ENCODE measurements at places on chromosomes 5 and 9.

DNA sequence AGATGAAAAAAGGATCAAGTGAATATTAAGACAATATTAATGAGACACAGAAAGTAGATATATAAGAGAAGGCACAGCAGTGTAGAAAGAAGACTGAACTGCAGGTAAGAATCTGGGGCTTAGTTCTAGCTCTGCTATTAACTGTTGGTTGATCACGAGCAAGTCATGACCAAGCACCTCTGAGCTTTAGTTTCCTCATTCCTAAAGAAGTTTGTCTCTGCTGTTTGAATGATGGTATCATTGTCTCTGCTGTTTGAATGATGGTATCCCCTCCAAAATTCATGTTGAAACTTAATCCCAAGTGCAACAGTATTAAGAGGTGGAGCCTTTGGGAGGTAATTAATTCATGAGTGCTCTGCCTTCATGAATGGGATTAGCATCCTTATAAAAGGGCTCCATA, 2.5 kb upstream of the NME5 start:
- no peak for DNase-seq

- DNase-seq, result no peak
These were observed 5.6 kb downstream of the GADD45G start for GRCh38 chr9:89610391-89610925.

DNA sequence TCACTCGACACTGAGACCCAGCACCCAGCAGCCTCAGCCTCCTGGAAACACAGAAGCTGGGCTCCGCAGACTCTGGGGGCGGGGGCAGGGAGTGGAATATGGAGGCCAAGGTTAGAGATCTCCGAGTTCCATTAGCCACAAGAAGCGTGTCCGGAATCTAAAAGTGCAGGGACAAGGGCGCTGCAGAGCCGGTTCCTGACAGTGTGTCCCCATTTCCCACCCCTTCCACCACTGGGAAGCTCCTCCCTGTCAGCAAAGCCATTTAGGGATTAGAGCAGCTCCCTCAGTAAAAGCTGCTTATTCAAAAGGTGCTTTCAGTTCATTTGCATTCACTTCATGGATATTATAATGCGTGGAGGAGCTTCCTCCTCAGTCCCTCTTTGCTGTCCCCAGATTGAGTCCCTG, 74.1 kb upstream of the HSPA9 start:
- no peak for DNase-seq

GRCh38 chr5:133503511-133503910, 108.8 kb downstream of the FSTL4 start:
- no peak for DNase-seq

DNA sequence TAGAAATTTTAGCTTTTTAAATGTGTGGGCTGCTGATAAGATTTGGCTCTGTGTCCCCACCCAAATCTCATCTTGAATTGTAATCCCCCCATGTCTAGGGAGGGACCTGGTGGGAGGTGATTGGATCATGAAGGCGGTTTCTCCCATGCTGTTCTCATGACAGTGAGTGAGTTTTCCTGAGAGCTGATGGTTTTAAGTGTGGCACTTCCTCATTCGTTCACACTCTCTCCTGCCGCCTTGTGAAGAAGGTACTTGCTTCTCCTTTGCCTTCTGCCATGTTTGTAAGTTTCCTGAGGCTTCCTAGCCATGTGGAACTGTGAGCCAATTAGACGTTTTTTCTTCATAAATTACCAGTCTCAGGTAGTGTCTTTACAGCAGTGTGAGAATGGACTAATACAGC, 127.8 kb upstream of the MVB12B start:
- no peak for DNase-seq

GRCh38 chr5:25550793-25551192, 906.0 kb upstream of the CDH10 start:
- DNase-seq, result no peak

- DNase-seq, result no peak
These were observed 37.2 kb downstream of the NCS1 start for GRCh38 chr9:130209422-130209821.
